Activated naive CD8-positive, alpha-beta T cell treated with anti-CD3 and anti-CD28 coated beads for 36 hours (primary cell): ENCODE measurements at places on chromosomes 12 and 14. TPM values are rescaled to one million over a fixed set of nuclear protein-coding genes. Genes with fewer than 3 reads are reported as not detected.
A peak's percentile ranks its signal among the peaks of the same experiment; 100 is the strongest.

DNA sequence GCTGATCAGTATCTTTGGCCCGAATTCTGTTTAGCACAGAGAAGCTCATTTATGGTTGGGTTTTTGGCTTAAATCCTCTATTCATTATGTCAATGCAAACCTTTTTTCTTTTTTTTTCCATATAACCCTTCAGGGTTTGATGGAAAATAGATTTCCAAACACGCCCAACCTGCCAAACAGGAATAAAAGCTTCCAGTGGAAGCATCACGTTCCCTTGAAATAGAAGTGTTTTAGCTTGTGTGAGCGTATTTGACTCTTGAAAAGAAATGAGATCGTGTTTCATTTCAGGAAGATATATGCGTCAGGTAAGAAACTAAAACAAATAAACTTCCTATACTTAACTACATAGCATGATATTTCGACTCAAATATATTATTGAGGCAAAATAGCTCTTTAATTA, at the start of gene PIK3C2G:
Gene PIK3C2G, plus strand, starts transcription at position 246 of the 400 bp plus-strand sequence. CDS start 20,564 bp downstream, outside the sequence.
- H3K36me3 ChIP-seq = no peaks in the 10 kb centered on the region
- DNase-seq = no peak
- H3K4me1 ChIP-seq = no peaks in the 10 kb centered on the region

- peaks cover 3% of the 10 kb centered on the region for H3K27me3 ChIP-seq
- peaks cover 48% of the 10 kb centered on the region for H3K36me3 ChIP-seq
- peak overlapping the region; percentile 96 for H3K4me3 ChIP-seq
- H3K4me1 ChIP-seq = peaks cover 42% of the 10 kb centered on the region
These were observed 2.2 kb upstream of the ZFP36L1 start for GRCh38 chr14:68794851-68795596.

- H3K36me3 ChIP-seq = peaks cover 4% of the 10 kb centered on the region
- no peak overlapping the region for H3K27ac ChIP-seq
- H3K27me3 ChIP-seq = peaks cover 7% of the 10 kb centered on the region
- no peak overlapping the region for H3K4me3 ChIP-seq
- DNase-seq = no peak
These were observed 1.1 kb downstream of the IGF1 start for GRCh38 chr12:102479099-102479885.

- H3K27me3 ChIP-seq = peaks cover 32% of the 10 kb centered on the region
- no peak overlapping the region for H3K27ac ChIP-seq
- no peak for DNase-seq
- H3K36me3 ChIP-seq = no peaks in the 10 kb centered on the region
- H3K4me1 ChIP-seq = peaks cover 1% of the 10 kb centered on the region
These were observed 6.0 kb downstream of the TMEM63C start for GRCh38 chr14:77187649-77188012.

PRIMA1 gene
- total RNA-seq = not detected

- no peak overlapping the region for H3K27ac ChIP-seq
- no peak for DNase-seq
- H3K4me3 ChIP-seq = no peak overlapping the region
These were observed 77.5 kb downstream of the LRRC9 start for GRCh38 chr14:59997449-59997848.

KRT82 gene
- total RNA-seq = not detected

DNA sequence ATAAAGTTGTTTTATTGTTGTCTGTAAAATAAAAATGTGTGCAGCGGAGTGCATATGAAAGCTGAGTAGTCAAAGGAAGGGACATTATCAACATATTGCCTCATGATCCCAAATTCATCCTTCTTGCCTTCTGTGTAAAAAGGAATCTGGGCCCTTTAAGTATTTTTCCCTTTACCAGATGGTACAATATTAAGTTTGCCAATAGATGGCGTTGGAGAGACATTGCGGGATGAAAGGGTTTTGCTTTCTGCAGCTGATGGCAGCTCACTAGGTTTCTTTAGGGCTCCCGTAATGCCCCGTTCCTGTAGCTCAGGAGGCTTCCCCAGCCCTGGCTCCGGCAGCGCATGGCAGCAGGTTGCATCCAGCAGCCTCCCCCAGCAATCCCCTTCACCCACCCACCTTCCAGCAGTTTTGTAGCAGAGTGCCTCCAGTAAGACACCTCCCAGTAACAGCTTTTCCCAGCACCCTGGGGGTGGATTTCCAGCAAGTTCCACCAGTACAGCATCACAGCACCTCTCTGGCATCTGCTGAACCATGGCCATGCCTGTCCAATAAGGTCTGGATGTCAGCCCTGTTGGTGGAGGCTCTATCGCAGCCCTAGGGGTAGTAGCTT, 354.4 kb downstream of the MED13L start:
- peaks cover 16% of the 10 kb centered on the region for H3K27me3 ChIP-seq
- no peak overlapping the region for H3K27ac ChIP-seq
- no peaks in the 10 kb centered on the region for H3K36me3 ChIP-seq

LMO3 gene
- not detected for total RNA-seq

DNA sequence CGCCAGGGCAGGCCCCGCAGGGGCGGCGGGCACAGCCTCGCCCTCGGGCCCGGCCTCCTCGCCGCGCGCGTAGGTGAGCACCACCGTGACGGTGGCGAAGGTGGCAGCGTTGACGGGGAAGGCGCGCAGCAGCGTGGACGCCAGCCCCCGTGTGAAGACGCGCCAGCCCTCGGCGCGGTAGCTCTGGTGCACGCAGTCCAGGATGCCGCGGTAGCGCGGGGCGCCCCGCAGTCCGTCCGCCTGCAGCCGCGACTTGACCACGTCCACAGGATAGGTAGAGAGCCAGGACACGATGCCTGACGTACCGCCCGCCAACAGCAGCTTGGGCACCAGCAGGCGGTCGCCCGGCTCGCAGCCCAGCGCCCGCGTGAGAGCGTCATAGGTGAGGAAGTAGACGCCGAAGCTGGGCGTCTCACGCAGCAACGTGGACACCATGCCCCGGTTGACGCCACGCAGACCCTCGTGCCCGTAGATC, 13.9 kb downstream of the SLC25A29 start:
- no peak for DNase-seq
- no peaks in the 10 kb centered on the region for H3K36me3 ChIP-seq
- H3K4me1 ChIP-seq = no peaks in the 10 kb centered on the region
- no peak overlapping the region for H3K27ac ChIP-seq
- H3K4me3 ChIP-seq = no peak overlapping the region

TRIM9 gene
- total RNA-seq = 6.1 TPM
